ENCODE measurements at places on chromosomes 2 and 18.
A peak's percentile ranks its signal among the peaks of the same experiment; 100 is the strongest.

DNA sequence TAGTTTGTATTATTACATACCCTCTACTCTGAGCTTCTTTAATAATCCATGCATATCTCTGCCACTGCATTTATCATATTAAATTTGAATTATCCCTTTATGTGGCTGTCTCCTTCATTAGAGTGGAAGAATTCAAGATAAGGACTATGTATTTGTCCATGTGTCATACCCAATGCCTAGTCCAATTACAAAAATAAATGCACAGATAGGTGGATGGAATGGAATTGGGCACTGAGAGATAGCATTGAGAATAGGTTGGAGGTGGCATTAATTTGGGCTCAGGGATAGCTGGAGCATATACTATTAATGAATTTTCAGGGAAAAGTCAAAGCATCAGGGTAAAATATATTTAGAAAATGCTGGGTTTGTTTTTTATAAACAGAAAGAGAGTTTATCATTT lies 893.2 kb downstream of the EPHA4 start:
- DNase-seq, result no peak

DNA sequence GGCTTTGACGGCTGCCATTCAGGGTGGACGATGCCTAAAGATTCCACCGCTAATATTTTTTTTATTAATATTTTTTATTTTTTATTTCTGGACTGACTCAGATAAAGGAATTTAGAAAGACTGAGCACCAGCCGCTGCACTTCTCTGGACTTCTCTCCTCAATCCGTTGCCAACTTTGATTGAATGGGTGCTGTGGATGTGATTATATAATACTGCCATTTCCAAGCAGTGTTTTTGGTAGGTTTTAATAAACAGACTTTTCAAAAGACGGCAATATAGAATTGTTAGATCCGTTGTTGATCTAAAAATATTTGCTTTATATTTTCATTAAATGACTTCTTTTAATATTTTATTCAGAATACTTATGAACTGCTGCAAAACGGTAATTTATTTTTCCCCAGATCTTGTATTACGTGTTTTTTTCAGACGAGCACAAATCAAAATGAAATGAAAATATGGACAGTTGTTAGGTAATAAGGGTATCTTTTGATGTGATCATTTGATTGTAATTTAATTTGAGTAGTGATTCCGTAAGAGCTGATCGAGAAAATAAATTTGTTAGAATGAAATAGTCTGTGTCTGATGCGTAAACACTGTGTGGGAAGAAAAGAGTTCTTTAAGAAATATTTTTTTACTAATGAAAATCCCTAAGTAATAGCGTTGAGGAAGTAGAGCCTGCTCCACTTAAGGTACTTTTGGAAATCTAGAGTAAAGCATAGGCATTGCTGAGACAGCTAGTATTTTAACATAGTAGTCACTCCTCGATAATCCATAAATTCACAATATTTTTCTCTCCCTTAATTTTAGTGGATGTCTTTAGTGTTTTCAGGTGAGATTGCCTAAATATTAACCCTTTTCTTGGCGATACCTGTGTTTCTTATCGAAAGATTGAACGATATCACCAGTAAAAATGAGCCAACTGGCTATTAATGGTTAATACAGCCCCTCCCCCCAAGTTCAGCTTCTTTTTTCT lies 4.4 kb downstream of the POU3F3 start:
- no peak for DNase-seq

GRCh38 chr2:192145496-192145895 lies 49.2 kb downstream of the TMEFF2 start:
- no peak for DNase-seq

DNA sequence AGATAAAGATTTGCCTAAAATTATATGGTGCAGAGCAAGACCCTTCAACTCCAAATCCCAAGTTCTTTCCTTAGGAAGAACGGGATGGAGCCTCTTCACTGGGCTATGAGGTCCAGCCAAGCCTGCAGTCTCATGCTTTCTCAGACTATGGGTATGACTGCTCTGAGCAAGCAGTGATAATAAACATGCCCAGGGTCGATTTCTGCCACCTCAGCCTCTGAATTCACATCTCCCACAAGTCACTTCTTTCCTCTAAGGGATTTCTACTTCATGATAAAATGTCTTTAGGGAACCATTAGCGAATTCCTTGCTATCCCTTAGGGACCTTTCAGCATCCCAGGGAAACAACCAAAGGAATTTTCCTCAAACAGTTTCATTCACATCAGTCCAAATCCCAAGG lies 94.8 kb downstream of the GFPT1 start:
- no peak for DNase-seq

DNA sequence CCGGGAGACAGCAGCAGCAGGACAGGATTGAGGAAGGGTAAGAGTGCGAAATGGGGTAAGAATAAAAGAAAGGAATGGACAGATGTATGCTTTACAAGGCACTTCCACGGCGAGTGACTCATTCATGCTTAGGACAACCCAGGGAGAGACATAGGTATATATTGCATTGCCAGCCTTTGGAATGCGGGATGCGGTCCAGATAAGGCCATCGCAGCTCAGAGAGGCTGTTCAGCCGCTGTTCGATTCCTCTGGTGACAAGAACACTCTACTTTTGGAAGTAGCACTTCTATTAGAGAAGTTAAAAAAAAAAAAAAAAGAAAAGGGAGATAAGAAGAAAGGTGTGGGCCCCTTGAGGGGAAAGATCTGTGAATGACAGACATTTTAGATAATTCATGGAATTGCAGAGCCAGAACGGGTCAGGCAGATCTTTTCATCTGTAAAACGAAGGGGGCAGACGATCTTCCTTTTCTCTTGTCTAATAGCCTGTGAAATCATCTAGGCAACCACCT lies 819 bp upstream of the NCOA1 start:
- no peak for DNase-seq

- no peak for DNase-seq
Observed at GRCh38 chr18:78971511-78972245, 7.9 kb upstream of the SALL3 start.

- DNase-seq, result no peak
Observed at GRCh38 chr2:25420820-25421237, 79.1 kb upstream of the DNMT3A start.

GRCh38 chr2:117981810-117982209 lies 32.1 kb downstream of the CCDC93 start:
- DNase-seq, result no peak

DNA sequence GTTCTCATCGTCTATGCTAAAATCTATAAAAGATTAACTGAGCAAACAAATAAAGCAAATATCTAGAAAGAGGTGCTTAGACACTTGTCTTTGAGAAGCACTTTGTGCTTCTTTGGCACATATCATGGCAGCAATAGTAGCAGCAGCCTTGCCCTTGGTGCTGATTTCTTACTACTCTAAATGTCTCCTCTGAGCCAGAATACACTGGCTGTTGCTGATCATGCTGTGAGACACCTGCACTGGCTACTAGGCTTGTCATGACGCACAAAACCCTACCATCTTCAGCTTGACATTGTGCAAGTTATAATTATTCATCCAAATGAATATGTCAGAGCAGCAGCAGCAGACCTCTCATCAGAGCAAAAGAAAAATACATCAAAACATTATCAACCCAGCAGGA lies 46.7 kb downstream of the FANCL start:
- no peak for DNase-seq

DNA sequence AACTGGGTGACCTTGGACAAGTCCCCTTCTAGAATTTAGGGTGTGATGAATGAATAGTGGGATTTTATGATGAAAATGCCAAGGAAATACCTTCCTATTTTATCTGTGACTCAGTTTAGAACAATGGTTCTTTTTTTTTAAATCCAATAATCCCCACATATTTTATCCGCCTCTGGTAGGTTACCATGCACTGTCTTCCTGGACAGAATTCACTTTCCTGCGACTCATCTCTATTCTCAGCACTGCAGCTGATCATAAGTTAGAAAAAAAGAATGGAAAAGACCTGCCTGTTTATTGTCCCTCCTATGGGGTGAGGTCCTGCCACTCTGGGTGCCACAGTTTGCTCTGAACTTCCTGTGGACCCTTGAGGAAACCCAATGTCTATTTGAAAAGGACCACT lies 73.1 kb downstream of the IRS1 start:
- DNase-seq, result no peak

DNA sequence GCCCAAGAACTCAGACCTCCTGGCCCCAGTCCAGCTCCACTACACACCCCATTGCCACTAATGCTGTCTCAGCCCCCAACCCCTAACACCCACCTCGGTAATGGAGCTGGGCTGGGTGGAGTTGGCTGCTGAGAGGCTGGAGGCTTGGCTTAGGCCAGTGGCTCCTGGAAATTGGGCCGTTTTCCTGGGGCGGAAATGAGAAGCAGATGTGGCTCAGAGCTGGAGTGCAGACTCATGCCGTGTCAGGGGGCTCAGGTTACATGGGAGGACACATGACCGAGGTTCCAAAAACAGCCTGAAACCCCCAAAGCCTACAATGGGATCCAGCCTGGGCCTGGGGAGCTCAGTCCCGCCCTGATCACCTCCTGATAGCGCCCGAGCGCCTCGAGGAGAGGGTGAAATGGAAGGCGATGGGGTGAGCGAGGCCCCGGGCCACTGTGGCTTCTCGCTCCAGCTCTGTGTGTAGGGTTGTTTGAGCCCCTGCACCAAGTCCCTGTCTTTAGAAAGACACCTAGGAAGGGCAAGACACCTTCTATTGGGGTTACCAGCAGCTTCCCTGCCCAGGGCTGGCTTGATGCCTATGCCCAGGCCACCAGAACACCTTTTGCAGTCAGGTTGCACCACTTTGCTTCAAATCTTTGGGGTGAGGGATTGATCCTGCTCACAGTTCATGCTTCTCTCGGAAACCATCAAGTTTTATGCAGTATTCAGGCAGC lies 175.7 kb upstream of the HAAO start:
- peak; percentile 90 for DNase-seq

- DNase-seq, result no peak
Observed at GRCh38 chr2:219269362-219270054, 9.7 kb upstream of the DNAJB2 start.

DNA sequence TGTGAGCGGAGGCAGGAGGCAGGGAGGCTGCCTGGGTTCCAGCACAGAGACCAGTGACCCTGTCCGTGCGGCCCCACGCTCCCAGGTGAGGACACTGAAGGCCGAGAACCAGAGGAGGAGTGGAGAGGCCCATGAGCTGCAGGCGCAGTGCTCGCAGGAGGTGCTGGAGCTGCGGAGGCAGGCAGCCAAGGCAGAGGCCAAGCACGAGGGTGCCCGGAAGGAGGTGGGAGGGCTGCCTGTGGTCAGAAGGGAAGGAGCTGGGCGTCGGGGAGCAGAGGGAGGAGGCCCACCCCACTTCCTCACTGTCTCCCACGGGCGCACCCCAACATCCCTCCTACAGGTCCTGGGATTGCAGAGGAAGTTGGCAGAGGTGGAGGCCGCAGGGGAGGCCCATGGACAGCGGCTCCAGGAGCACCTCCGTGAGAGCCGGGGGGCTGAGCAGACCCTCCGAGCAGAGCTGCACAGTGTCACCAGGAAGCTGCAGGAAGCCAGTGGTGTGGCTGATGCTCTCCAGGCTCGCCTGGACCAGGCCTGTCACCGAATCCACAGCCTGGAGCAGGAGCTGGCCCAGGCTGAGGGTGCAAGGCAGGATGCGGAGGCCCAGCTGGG lies 33.0 kb upstream of the SNED1 start:
- DNase-seq, result peak; percentile 72

DNA sequence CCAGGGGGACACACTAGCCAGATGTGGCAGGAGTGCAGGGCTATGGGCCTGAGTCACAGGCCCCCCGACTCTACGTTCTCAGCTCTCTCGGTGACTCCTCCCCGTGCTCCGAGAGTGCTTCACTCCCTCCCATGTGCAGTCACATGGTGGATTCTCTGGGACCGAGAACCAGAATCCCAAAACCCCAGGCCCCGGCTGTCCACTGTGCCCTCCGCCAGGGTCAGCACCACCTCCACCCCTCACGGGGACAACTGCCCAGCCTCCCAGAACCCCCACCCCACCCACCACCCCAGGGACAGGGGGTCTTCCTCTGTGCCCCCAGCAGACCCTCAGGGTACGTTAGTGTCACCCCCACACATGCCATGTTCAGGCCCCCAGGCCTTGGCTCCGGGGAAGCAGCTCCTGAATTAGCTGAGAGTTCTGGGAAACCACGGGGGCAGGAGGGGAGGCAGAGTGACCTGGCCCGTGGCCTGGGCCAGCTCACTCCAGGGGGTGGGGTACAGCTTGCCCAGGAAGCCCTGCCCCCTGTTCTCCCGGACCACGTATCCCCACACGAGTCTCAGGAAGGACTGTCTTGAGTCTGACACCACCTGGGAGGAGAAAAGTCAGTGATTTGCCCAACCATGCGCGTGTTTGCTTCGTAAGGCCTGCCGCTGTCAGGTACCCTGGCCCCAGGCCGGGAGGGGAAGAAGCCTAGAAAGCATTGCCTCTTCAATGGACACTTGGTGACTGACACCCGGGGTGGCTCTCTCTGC lies 4.4 kb downstream of the RAMP1 start:
- peak; percentile 74 for DNase-seq

- no peak for DNase-seq
Observed at GRCh38 chr2:71586471-71586870, 133.1 kb downstream of the DYSF start.

All from suprapubic skin (tissue), 4 donors.